Stimulated activated naive CD8-positive, alpha-beta T cell treated with anti-CD3 and anti-CD28 coated beads, Interleukin-15, amount 100 ng/mL, for 72 hours (primary cell): ENCODE measurements at places on chromosomes 6 and 20.

DNA sequence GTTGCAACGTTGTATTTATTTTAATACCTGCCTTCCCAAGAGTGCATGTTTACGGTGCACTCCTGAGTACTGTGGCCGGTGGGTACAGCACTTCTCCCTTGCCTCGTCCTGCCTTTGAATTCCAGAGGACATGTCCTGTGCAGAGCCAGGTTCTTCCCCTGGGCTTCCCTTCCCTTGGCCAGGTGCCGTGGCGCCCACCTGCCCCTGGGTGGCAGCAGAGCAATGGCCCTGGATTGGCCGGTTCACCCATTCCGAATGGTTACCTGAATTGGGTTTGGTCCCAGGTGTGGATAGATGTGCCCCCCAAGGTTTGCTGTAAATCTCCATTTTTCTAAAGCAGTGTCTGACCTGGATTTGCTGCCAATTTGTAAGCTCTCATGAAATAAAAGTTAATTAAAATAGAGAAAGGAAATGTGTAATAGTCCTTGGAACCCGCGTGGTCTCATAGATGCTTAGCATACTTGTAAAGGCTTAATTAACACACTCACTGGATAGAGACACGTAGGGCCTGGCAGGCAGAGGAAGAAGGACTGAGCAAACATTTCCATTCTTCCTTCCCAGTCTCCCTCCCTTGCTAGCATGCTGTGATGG, 40.6 kb downstream of the DTD1 start:
- DNase-seq, result no peak

DNA sequence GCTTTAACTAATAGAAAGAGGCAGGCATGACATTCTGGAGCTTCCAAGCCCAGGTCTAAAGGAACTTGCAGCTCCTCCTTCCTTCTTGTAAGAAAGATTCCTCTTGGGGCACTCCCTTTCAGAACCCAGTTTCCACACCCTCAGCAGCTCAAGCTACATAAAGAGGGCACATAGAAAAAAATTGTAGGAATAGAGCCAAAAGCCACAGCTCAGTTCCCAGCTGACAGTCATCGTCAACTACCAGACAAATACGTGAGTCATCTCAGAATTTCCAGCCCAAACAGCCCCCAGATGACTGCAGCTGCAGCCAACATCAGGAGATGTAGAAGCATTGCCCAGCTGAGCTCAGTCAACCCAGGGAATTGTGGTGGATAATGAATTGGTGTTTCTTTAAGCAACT, 349.8 kb upstream of the ARID1B start:
- DNase-seq, result no peak

DNA sequence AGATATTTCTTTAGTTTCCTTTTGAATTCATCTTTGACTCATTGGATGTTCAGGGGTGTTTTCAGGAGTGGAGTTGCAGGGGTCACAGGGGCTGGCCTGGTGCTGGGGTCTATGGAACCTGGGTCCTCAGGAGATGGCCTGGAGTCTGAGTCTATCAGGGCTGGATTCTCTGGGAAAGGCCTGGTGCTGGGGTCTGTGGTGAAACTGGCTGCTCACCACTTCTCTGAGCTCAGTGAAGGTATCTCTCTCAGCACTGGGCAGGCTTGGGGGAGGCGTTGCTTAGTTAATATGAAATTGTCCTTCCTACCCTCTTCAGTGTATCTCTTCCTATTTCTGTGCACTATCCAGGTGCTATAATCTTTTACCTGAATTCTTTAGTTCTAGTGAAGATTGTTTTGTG, 83.1 kb upstream of the SLC24A3 start:
- DNase-seq, result no peak

- DNase-seq, result peak; percentile 50
Measured at GRCh38 chr20:51661609-51662178, 106.5 kb downstream of the ATP9A start.

DNA sequence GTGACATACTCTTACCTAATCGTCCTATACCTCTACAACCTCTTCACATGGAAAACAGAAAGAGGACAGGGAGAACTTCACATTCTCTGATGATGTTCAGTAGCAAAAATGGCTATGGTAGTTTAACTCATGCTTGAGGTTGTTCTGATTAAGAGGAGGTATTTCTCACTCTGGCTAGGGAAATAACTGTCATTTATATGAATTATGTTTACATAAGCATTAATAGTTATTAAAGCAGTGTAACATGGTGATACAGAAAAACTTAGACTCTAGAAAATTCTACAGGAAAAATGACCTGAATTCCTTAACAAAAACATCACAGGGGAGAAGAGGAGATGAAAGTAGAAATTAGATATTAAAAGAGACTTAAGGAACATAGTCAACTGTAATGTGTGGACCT, 57.3 kb downstream of the MAP3K5 start:
- no peak for DNase-seq

DNA sequence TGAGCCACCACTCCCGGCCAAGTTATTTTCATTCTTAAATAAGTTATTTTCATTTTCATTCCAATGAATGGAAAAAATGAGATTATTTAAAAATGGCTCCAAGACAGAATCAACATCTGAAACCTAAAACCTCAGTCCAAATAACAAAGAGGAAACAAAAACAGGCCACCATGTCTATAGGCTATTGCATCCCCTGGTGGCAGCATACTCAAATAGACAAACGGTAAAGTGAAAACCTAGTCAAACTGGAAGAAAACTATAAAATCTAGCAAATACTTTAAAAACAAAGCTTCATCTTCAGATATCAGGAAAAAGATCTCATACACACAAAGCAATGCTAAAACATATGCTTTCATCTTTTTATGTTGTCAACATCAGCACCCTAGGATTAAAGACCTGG, 20.9 kb downstream of the IL17A start:
- no peak for DNase-seq

DNA sequence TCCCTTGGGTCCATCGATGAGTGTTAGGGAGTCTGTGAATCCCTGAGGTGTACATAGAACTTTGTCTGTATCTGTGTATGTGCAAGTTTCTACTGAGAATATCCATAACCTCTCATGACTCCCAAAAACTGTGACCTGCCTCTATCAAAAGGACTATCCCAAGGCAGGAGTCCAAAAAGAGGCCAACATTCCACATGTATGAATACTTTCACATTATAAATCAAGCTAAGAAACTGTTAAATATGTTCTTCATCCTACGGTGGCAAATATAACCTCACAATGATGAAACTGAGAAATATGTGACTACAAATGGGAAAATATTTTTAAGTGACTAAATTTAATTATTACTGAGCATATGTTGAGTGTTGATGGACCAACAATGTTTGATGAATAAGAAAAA, 16.1 kb upstream of the STX11 start:
- DNase-seq, result no peak

DNA sequence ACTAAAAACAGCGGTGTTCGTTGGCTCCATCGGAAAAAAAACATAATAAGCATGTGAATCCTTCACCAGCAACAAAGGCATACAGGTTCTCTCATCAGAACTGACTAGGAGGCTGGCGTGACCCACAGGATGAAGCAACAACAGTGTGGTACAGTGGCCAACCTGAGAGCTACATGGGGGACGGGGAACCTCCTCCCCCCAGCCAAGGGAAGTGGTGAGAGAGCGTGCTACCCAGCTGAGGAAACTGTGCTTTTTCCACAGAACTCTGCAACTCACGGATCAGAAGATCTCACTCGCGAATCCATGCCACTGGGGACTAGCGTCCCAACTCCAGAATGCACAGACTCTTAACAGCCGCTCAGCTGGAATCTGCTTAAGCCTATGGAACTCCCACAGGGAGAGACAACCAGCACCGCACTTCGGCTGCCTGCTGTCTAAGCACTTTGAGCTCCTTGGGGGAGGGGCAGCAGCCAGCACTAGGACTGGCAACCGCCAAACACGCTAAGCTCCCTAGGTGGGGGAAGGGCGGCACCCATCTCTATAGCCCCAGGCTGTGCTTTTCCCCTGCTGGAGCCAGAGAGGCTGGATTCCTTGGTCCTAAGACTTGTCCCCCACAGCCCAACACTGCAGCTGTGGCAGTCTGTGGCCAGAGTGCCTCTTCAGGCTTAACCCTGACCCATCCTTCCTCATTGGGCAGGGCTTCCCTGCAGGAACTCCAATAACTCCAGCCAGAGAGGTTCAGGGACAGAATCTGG, 538.3 kb upstream of the BTBD3 start:
- DNase-seq, result no peak

GRCh38 chr6:130223508-130223907, 757 bp upstream of the SAMD3 start:
- peak; percentile 80 for DNase-seq

DNA sequence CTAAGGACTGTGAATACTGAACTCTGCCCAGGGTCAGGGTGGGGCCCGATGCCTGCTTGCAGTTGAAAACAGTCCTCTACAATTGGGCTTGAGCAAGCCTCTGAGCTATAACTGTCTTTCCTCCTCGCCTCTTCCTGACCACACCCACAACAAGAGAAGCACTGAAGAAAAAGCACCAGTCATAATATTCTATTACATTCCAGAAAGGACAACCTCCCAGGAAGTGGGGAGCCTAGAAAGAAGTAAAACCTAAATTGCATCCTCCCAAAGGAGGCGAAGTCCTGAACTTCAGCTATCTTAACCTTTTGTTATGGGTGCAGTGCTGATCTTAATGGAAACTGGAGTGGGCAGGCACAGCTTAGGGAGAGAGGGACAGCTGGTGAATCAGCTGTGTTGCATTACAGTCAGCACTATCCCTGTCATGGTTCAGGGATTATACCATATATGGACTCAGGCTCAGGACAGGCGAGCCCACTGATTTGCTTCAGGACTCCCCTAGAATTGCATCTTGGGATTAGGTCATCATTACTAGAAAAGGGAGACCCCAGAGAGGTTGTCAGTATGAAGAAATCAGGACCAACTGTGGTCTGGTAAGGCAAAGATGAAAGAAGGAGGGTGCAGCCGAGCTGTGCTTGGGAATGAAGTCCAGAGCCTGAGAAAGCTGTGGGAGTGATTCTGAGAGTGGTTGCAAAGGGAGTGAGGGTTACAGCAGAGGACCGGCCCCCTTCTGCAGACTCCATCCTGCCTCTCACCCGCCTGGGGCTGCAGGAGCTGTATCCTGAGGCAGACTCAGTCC, 18.3 kb upstream of the TRAM2 start:
- no peak for DNase-seq

DNA sequence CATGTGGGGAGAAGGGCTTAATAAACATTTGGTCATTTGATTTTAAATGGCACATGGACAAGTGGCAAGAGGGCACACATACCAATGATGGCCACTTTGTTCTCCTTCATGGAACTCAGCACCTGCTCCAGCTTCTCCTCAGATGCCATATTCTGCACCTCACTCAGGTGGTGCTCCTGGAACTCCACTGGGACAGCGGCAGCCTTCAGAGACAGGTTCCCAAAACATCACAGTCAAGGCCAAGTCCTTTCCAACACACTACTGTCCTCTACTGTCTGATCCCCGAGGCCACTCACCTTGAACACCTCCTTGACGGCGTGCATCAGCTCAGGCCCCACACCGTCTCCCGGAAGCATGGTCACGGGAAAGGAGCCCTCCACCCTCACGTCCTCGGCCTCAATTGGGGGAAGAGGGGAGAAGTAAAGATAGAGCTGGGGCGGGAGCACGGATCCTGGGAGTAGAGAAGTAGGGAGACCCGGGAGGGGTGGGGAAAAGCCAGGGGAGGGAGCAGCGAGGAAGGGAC, 591 bp downstream of the IDH3B start:
- no peak for DNase-seq

- DNase-seq, result no peak
Measured at GRCh38 chr6:75079589-75079988, 126.3 kb downstream of the COL12A1 start.

DNA sequence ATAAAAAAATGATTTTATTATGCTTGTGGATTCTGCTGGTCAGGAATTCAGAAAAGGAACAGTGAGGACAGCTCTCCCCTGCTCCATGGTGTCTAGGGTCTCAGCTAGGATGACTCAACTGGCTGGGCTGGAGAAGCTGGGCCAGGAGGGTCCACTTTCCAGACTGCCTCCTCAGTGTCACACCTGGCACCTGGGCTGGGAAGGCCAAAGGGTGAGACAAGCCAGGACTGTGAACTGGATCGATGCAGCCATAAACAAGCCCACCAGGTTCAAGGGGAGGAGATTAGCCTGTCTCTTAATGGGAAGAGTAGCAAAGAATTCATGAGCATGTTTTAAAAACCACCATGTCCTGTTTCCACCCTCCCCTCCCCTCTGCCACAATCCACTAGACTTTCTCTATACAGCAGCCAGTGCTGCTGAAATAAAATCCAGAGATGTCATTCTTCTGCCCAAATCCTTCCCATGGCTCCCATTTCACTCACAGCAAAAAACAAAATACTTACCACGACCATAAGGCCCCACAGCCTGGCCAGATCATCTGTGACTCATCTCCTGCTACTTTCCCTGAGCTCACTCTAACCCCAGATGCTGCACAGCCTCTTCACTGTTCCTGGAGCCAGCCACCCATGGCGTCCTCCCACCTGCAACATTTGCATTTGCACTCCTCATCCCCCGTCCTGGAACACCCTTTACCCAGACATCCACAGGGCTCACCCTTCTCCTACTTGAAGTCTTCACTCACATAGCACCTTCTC, 13.8 kb downstream of the SPTLC3 start:
- no peak for DNase-seq

DNA sequence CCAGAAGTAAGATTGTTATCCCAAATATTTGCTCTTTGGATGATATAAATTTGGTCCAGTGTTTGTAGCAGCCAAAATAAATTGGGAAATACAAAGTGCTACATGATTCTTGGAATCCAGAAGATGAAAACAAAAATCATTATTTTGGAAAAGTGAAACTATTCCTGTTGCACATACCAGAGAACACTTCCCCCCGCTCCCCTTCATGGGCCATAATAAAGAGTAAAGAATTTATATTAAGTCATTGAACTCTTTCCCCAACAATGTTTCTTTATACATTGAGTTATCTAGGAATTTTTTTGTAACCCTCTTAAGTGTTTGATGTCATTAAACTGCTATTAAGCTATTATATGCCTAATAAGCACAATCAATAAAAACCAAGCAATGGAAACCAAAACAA, 490.4 kb upstream of the HS3ST5 start:
- no peak for DNase-seq

DNA sequence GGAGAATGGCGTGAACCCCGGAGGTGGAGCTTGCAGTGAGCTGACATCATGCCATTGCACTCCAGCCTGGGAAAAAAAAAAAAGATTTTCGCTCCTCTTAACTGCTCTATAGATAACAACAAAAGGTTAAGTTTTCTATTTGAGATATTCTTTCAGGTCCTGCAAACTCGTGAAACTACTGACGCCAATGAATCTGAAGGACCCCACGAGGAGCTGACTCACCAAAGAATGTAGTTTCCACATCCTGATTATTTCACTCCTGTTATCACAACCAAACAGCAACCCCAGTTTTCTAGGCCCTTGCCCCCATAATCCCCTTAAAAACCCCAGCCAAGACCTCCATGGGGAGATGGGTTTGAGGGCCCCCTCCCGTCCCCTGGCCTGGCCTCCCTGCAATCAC, 58.7 kb downstream of the OTOR start:
- no peak for DNase-seq

DNA sequence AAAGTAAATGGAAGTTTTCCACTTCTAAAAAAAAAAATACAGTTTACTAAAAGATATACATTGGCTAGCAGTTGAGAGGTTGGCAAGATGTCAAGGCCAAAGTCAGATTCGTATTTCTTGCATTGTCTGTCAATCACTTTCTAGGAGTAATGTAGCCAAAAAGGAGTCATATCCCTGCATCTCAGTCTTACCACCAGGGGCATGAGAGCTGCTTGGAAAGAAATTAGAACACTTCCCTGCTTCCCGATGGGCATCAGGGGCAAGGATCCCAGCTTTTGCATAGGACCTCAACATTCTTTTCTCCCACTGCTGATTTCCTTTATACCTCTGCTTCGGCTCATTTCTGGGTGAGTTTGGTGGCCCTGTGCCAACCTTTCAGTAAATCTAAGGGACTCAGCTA, 581.0 kb upstream of the MAP3K7 start:
- no peak for DNase-seq

- DNase-seq, result no peak
Measured at GRCh38 chr6:164049517-164049988, 635.0 kb downstream of the QKI start.
